Esophagus mucosa (tissue), 1 donor: ENCODE measurements at places on chromosomes 4 and X.

DNA sequence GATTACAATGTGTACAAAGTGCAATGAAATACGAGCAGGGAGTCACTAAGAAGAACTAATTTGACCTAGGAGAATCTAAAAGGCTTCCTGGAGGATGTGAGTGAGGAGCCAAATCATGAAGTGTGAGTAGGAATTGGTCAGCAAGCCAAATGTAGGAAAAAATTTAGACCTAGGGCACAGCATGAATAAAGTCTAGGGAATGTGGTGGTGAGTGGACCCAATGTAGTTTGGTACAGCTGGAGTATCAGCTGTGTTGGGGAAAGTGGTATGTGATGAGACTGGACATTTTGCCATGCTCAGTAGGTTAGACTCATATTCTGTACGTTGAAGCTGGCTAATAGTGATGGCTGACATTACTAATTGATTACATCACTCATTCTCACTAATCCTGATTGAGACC, 191.0 kb downstream of the AFF2 start:
- ATAC-seq: no peak

DNA sequence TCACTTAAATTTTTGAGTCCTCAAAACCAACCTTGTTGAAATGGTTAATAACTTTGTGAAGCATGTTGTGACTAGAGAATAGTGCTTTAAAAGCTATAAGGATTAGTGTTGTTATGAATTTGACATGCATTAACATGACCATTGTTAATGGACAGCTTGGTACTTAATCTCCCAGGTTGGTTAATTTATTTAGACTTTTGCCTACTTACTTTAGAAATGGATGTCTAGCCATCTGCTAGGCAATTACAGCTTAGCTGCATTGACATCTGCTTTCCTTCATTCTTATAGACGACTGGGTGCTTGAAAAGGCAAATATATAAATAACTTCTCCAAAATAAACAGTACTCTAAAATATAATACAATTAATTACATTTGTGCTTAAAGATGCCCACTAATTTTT, 368.0 kb downstream of the CCSER1 start:
- no peak for ATAC-seq

DNA sequence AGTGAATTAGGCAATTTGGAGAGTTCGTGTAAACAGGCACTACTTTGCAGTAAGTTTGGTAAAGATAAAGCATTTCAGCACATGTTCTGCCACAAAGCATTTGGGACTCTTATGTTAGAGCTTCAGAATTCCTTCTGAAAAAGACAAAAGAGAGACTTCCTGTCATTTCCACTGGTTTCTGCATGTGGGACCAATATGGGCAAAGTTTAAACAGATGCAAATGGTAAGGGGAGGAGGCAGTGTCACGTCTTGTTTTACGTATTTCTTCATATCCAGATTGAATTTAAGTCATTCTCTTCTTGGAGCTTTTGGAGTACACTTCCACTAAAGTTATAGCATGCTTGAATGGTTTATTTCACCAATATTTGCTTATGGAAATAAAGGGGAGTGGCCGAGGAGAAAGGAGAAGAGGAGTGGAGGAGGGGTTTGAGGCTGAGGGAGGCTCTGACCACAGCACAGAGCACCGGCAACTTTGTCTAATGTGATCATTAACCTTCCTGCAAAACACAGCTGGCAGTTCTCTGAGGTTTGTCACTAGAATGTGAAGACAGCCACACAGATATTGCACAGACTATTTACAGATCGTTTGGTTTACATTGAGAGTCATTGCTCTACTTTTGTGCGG, at the start of gene APELA:
APELA (plus strand) TSS at position 479 of the 625 bp plus-strand sequence. CDS start 154 bp downstream, outside the sequence.
- no peak for ATAC-seq

- ATAC-seq: no peak
These were observed 74.4 kb upstream of the EFNB1 start for GRCh38 chrX:68754406-68754805.
